Stomach (tissue), 19 donors: ENCODE measurements at places on chromosomes 16 and 17. TPM values are rescaled to one million over a fixed set of nuclear protein-coding genes. Genes with fewer than 3 reads are reported as not detected.
A peak's percentile ranks its signal among the peaks of the same experiment; 100 is the strongest.

DNA sequence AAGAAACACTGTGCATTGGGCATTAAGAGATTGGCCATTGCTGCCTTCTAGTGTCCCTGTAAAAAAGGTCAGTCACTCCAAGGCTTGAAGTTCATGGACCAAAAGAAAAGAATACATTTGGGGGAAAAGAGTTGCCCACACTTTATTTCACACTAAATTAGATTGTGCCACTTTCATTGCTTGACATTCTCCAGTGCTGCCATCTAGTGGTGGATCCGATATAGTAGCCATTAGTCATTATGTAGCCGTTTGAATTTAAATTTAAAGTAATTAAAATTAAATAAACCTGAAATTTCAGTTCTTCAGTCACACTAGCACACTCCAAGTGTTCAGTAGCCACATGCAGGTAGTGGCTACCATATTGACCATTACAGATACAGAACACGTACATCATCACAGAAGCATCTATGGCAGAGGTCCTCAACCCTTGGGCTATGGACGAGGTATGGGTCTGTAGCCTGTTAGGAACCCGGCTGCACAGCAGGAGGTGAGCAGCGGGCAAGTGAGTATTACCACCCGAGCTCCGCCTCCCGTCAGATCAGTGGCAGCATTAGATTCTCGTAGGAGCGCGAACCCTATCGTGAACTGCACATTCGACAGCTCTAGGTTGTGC, 21.9 kb upstream of the CDH5 start:
- DNase-seq: no peak
- no peaks in the 10 kb centered on the region for H3K27me3 ChIP-seq
- no peak overlapping the region for H3K27ac ChIP-seq
- no peaks in the 10 kb centered on the region for H3K4me1 ChIP-seq
- no peak overlapping the region for H3K4me3 ChIP-seq

DNA sequence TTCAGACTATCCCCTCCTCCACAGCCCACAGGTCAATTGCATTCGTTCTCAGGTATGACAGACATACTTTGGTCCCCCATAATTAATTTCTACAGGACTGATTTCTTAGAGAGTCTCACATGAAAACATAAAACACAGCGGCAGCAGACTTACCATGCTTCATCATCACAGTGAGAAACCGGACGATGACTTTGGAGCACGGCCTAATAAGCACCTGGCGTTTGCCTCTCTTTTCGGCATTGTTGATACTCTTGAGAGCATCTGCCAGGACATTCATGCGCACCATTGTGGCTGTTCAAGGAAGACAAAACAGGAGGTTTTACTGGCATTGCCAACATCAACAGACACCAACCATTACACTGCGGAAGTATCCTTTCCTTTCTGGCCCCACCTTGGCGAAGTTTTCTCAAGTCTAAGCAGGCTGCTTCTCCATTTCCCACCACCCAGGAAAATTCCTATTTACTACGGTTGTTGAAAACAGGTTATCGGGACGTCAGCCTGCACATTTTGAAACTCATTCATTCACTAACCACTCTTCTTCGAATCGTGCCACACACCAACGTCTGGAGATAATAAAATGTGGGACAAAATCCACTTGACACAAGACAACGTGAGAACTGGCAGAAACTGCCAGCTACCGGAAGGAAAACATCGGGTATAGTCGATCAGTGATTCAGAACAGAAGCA, 1.2 kb downstream of the RPS15A start:
- no peaks in the 10 kb centered on the region for H3K27me3 ChIP-seq
- peak overlapping the region; percentile 97 for H3K4me3 ChIP-seq
- H3K27ac ChIP-seq: peak overlapping the region; percentile 86

DNA sequence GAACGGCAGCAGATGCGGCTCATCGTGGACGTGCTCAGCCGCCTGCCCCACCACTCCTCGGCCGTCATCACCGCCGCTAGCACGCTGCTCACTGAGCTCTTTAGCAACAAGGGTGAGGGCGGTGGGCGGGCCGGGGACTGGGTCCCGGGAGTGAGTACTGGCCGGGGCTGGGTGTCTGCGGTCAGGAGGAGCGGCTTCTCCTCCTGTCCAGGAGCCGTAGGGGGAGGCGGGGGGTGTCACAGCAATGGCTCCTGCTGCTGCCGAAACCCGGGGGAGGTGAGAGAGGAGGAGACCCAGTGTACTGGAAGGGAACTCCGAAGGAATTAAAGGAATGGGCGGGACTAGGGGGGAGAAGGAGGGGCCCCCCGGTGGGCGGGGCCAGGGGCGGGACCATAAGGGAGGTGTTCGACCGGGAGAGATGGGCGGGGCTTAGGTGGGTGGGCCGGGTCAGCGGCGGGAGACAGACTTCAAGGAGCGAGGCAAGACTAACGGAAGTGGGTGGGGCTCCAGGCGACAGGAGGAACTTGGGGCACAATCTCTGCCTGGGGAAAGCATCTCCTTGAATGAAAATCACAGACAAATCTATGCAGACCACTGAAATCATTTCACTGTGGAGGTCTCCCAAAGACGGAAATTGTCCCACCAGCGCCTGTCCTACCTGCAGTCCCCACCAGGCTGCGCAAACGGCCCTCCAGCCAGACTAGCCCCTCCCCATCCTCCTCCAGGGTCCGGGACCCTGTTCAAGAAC, 2.4 kb downstream of the NAGS start:
- peaks cover 12% of the 10 kb centered on the region for H3K36me3 ChIP-seq
- peaks cover 49% of the 10 kb centered on the region for H3K27me3 ChIP-seq
- DNase-seq: peak; percentile 98
- peaks cover 45% of the 10 kb centered on the region for H3K4me1 ChIP-seq

Gene SEPTIN1
- total RNA-seq: 0.72 TPM

Gene LITAFD
- not detected for total RNA-seq

Gene CCL17
- not detected for total RNA-seq

Gene RND2
- total RNA-seq: 0.37 TPM

Gene PERCC1
- 2.0 TPM for total RNA-seq

Gene KCNH6
- total RNA-seq: 0.87 TPM
